ENCODE measurements at places on chromosomes 6 and 20.

GRCh38 chr6:151263967-151264366 is 24.2 kb downstream of the AKAP12 start:
- no peak for ATAC-seq

DNA sequence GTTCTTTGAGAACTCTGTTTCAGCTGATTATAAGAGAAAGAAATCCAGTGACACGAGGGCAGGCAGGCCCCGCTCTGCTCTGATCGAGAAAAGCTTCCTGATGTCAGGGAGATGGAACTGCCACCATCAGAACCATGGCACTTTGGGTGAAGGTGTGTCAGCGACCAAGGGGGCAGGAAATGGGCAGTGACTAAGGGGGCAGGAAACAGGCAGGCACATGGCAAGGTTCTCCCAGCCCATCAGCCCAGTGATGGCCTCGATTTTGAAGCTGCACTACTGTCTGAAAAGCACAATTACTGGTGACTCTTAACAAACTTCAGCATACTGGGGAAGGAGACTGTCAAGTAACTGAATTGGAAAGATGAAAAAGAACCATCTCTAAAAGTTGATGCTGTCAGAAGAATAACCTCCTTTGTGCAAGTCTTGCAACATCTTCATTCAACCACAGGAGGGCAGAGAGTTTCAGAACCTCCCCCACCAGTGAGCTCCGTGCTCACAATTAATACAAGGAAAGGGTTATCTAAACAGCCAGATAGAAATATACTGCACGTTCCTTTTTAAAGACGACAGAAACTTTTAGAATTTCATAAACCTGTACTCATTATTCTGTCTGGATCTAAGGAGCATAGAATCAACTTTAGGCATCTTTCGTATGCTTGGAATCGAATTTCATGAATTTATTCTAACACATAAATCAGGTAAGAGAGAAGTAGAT is 39.1 kb downstream of the TMX4 start:
- no peak for ATAC-seq

GRCh38 chr6:95679981-95680380 is 102.6 kb downstream of the MANEA start:
- no peak for ATAC-seq

GRCh38 chr20:43926287-43927050 is 11.8 kb downstream of the TOX2 start:
- no peak for ATAC-seq

DNA sequence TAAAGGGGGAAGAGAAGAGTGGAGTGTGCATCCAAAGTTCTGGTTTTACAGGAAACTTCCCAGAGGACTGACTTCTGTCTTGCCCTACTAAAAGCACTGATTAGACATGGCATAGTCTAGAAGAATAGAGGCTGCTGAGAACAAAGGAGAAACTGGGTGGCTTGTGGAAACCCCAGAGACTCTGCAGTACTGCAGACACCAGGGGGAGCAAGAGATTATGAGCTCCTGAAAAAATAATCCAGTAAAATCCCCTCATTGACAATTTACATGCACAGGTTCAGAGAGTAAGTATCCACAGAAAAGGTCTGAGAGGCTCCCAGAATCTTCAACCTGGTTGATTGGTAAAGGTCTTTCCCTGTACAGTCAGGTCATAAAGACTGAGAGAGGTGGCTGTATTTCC is 48.7 kb upstream of the CLVS2 start:
- no peak for ATAC-seq

DNA sequence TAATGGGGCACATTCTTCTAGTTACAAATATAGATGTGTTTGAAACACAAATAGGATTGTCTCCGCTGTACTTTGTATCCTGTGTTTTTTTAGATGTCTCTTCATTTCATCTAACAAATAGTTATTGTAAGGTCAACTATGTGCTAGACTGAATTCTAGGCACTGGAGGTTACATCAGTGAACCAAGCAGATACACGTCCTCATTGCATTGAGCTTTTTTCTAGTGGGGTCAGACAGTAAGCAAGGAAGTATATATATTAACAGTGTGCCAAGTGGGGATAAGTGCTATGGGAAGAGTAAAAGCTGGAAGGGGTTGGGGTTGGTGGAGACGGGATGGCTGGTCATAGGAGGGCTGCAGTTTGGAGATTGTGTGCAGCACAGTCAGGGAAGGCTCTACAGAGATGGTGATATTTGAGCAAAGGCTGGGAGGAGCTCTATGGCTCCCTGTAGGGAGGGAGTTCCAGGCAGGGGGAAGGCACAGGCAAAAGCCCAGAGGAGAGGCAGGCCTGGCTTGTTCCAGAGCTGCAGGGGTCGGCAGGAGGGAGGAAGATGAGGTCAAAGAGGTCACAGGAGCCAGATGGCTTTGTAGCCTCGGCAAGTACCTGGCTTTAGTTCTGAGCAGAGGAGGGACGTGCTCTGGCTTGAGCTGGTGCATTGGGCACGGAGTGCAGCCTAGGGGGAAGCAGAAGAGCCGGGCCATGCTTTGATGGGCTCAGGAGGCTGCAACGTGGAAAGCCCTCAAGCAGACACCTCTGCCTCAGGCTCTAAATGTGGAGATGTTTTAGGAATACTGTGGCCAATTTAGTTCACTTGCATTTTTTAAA is 152.3 kb downstream of the ZDHHC14 start:
- no peak for ATAC-seq

GRCh38 chr6:155212616-155213380 is 51.0 kb upstream of the CLDN20 start:
- peak; percentile 53 for ATAC-seq

- peak; percentile 14 for ATAC-seq
Measured at GRCh38 chr20:58458342-58459057, 56.7 kb downstream of the APCDD1L start.

DNA sequence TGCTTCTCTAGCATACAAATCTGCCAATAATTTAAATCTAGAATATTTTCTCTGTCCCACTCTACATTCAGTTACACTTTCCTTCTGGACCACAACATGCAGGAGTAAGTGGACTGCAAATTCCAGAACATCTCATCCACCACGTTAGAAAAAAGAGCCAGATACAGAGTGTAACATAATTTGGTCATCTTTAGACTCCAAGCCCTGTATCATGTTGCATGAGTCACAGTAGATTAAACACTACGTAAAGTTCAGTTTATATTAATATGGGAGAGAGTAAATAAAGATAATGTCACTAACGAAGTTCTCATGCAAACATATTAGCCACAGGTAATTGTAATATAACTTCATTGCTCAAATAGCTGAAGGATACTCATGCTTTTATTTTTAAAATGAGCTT is 327.0 kb downstream of the C6orf118 start:
- no peak for ATAC-seq
